Mesenteric fat pad (tissue), 1 donor: ENCODE measurements at places on chromosomes 3 and 15.

DNA sequence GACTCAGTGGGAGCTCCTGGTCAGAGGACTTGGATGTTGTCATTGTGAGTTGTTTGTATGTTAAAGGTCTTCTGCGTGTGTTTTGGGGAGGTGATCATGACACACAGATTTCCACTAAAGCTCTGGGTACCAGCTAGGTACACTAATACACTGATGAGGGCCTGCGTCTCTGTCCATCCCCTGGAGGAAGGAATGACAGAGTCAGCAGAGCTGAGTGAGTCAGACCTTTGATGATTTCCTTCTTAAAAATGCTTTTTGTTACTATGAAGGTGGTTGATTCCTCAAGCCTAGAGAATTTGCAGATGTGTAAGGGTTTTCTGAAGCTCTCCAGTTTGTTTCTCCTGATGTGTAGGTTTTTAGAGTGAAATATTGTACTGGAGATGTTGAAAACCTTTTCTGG, 424.1 kb upstream of the TPM1 start:
- DNase-seq, result no peak

DNA sequence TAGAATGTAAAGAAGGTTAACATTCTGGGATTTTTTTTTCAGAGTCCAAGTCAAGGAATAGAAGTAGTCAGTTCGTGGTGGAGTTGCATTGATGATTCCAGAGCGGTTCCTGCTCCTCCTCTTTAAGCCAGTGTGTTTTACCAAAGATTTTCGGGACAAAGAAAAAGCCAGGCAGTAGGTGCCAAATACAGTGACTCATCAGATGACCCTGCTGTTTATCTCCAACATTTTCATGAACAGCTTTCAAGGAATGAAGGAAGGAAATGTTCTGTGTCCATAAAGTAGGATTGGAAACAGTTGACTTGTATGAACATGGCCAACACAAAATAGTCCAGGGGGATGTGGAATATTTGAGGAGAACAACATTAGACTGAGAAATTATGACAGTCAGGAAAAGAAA, 142.4 kb upstream of the TMC3 start:
- DNase-seq, result no peak

- no peak for DNase-seq
Observed at GRCh38 chr3:63015614-63016309, 140.5 kb upstream of the CADPS start.

- DNase-seq, result no peak
Observed at GRCh38 chr3:177760803-177761202, 563.5 kb upstream of the TBL1XR1 start.

- no peak for DNase-seq
Observed at GRCh38 chr3:18423401-18424212, 1.5 kb downstream of the SATB1 start.

DNA sequence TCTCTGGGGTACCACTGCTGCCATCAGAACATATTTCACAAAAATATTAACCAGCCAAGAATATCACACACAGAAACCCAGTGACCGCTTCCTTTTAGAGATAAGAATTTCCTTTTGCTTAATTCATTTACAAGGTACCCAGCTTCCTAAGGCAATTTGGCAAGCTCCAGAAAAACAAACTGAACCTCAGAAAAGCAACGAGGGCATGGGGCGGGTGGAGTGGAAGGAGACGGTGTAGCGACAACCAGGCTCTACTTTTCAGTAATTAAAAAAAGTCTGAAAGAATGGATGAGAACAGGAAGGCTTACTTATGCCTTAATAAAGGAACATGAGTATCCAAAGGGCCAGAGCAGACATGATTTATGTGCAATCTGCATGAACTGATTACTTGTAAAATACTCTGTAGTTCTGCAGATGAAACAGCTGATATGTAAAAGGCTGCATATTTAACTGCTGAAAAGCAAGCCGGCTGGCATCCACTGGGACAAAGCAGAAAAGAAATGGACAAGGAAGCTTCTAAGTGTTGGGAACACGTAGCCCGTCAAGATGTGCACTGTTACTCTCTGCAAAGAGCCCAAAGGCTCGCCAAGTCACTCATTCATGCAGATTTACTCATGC, 18.6 kb downstream of the RFTN1 start:
- no peak for DNase-seq

DNA sequence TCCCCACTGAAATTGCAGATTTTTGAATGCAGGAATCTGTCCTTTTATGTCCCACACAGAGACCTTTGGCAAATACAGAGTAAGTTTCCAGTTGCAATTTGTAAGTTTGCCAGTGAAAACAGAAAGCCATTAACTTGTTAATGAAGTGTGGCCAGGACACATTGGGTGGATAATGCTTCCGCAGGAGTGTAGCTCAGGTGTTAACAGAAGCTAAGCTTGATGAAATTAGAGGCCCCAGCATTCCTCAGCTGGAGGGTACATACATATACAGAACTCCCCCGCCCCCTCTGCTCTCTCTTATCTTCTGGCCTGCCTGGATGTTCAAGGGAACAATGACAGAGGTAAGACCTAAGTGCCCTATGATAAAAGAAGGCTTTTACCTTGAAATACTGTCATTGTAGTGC, 8.1 kb upstream of the LRRC2 start:
- no peak for DNase-seq

DNA sequence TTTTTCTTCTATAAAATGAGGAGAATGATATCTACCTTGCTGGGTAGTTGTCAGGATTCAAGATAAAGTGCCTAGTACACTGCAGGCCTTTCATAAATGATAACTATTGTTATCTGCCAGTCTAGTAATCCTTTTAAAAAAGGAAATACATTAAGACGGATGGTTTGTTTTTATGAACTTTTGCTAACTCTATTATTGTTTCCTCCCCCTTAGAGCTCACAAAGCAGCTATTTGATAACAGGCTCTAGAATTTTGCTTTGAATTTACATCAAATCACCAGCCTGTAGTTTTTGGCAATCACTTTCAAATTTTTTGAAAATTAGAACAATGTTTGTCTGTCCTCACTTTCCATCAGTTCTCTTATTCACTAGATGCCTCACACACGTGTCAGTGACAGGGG, 39.8 kb downstream of the BLM start:
- no peak for DNase-seq

DNA sequence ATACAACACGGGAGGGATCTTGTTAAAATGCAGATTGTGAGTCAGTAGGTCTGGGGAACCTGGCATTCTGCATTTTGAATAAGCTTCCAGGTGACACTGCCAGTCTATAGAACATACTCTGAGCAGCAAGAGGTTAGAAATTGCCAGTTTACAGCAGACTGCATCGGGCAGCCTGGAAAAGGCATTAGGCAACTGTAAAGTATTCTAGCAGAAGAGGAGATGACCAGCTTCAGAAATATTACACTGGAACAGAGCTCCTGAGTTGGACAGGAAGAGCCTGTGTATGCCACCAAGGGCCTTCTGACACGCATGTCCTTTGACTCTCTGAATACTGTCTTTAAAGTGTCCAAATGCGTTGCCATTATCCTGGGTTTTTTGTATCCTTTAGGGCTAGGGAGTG, 2.5 kb upstream of the ACAN start:
- DNase-seq, result peak; percentile 2

DNA sequence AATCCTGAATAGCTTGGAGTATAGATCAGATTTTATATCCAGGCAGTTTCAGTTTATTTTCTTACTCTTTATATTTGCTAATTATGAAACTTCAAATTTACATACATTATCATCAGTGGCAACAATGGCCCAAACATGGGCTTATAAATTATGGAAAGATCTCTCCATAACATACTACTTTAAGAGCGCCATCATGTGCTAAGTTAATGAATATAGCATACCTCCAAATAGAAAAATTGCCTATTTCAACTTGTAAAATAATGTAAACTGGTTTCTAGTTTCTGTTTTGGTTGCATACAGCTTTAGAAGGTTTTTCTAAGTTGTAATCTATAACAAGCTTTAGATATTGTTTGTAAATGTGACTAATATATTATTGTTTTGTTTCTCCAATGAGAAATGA, 531.3 kb upstream of the UBE2E2 start:
- DNase-seq, result no peak

DNA sequence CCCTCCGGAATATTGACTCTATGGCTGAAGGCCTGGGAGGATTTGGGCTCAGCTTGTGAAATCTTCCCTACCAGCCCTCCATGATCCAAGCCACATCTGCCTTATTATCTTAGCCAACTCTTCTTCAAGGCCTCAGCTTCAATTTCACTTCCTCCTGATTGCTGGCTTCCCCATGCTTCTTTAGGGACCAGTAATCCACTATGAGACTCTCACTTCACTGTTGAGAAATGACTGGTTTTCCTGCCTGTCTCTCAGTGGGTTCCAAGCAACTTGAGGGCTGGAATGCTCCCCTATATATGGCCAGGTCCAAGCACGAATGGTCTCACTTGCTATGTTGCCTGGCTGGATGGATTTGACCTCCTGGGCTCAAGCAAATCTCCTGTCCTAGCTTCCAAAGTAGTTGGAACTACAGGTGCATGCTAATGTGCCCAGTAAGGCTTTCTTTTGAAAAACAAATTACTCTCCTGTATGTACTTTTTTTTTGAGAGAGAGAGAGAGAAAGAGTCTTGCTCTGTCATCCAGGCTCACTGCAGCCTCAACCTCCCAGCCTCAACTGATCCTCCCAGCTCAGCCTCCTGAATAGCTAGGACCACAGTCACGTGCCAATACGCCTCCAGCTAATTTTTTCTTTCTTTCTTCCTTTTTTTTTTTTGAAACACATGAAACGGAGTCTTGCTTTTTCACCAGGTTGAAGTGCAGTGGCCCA, 7.9 kb upstream of the PIK3CB start:
- no peak for DNase-seq

GRCh38 chr3:81808900-81809299, 47.5 kb upstream of the GBE1 start:
- no peak for DNase-seq

DNA sequence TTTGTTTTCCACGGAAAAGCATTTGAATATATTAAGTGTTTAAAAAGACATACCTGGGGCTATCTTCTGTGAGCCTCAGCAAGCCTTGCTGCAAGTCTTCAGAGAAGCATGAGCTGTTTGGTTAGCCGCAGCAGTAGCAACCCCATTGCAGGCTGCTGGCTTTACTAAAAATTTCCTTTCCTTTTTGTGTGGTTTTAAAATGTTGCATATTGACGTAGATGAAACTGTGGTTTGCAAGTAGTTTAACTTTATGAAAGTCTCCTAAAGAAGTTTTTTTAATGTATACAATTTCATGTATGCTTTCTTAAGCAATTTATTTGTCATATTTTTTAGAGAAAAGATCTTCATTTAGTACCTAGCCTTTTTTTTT, at the start of gene GPR171:
Gene GPR171 (minus strand): TSS at position 166 of the 370 bp plus-strand sequence. CDS start 3,830 bp downstream, outside the sequence.
- DNase-seq, result no peak

DNA sequence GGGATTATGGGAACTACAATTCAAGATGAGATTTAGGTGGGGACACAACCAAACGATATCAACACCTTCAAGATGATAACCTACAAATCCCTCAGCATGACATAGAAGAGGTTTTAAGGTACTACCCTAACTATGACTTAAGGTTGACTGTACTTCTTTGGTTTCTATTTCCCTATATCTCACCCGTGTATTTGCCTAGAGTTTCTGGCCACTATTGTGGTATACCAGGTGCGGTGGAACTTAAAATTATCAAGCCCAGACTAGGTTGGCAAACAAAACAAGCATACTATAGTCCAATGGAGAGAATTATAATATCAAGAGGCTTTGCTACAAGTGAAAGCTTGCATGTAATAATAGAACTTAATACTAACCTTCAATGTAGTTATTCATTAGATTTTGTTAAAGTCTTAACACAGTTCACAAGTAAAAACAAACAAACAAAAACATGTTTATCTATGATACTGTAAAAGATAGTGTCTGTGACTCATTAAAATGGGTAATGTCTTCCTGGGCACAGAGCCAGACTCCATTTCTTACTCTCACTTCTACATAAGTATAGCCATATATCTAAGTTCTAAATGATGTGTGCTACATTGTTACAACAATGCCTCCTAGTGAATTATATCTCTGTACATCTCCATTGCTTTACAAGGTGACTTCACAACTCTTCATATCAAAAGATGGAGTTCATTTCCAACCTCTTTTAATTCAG, 479.1 kb downstream of the ZBBX start:
- no peak for DNase-seq

GRCh38 chr3:9135930-9136525, 113.4 kb downstream of the SRGAP3 start:
- no peak for DNase-seq

DNA sequence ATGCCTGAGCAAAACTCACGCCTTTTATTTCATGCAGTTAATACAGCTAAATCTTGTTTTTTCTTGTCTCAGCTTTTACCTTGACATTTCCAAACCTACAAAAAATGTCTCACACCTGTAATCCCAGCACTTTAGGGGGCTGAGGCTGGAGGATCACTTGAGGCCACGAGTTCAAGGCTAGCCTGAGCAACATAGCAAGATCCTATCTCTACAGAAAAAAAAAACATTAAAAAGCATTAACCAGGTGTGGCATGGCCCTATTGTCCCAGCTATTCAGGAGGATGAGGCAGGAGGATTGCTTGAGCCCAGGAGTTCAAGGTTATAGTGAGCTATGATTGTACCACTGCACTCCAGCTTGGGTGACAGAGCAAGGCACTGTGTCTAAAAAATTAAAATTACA, 3.9 kb upstream of the TMEM212 start:
- no peak for DNase-seq

DNA sequence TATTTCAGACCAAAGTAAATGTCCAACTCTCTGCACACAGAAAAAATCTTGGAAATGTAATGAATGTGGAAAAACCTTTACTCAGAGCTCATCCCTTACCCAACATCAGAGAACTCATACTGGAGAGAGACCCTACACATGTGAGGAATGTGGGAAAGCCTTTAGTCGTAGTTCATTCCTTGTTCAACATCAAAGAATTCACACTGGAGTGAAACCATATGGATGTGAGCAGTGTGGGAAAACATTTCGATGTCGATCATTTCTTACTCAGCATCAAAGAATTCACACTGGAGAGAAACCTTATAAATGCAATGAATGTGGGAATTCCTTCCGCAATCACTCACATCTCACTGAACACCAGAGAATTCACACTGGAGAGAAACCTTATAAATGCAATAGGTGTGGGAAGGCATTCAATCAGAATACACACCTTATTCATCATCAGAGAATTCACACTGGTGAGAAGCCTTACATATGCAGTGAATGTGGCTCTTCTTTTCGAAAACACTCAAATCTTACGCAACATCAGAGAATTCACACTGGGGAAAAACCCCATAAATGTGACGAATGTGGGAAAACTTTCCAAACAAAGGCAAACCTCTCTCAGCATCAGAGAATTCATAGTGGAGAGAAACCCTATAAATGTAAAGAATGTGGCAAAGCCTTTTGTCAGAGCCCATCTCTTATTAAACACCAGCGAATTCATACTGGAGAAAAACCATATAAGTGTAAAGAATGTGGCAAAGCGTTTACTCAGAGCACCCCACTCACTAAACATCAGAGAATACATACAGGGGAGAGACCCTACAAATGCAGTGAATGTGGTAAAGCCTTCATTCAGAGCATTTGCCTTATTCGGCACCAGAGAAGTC, 8.0 kb upstream of the ZNF501 start:
- DNase-seq, result no peak
